ENCODE measurements at places on chromosomes 3 and 15.

GRCh38 chr15:33964665-33965040, 3.6 kb upstream of the CHRM5 start:
- peak; percentile 11 for DNase-seq

DNA sequence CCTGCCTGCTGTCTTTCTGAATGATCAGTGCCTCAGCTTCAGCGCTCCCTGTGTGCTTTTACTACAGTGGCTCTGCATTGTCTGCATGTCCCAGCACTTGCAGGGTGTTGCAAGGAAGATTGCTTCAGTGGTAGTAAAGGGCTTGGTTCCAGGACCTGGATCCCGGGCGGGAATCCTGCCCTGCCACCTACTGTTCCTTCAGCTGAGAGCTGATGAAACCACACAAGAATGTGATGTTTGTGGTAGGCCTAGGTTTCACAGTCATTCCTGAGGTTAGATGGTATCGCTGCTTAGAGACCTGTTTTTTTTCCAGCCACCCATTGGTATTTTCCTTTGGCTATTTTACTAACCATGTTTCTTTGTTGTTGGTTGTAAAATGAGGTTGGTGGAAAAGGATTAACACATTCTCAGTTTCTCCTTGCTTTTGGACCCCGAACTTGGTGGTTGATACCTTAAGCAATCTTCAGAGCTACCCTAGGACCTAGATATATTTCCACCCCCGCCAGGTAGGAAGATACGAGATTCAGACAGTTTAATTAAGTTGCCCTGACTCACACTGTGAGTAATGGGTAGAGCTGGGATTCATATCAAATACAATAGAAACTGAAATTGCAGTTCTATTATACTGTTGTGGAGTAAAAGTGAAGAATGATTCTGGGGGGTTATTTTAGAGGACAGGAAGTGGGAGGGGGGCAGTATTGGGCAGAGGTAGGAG, 11.4 kb downstream of the GPR87 start:
- DNase-seq: peak; percentile 98

- no peak for DNase-seq
Observed at GRCh38 chr3:129585949-129586657, 20.4 kb downstream of the PLXND1 start.

DNA sequence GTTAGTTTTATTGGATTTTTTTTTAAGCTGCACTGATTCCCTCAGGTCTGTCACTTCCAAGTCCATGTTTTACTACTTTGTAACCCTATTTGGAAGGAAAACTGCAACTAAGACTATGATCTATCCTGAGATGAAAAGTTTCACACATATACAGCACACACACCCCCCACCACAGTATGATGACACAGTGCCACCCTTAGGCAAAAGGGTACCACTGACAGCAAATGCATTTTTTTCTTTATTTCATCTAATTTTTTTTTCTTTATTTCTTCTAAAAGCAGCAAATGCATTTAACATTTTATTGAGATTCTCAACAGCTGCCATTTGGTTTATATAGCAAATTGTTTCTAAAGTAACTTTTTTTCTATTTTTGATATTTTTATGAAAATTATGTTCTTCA, 21.2 kb downstream of the NGRN start:
- peak; percentile 39 for DNase-seq

DNA sequence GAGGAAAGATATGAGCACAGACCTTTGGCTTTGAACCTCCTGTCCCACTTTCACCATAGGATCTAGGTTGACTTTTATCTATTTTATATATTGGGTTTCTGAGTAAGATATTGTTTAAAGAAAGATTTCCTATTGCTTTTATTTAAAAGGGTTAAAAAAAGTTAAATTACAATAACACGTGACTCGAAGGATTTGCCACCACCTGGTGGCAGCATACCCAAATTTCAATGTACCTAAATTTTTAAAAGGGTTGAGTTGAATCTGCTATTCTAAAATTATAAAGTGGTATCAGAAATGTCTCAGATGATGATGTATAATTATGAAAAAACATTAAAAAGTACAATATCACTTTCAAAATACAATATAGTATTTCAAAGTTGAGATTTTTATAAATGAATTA, 368.4 kb downstream of the MECOM start:
- DNase-seq: peak; percentile 40

All from astrocyte of the hippocampus (primary cell).